Stimulated activated CD8-positive, alpha-beta memory T cell treated with anti-CD3 and anti-CD28 coated beads, Interleukin-4, amount 100 ng/mL, for 1 hour (primary cell): ENCODE measurements at places on chromosomes 6 and 20.

DNA sequence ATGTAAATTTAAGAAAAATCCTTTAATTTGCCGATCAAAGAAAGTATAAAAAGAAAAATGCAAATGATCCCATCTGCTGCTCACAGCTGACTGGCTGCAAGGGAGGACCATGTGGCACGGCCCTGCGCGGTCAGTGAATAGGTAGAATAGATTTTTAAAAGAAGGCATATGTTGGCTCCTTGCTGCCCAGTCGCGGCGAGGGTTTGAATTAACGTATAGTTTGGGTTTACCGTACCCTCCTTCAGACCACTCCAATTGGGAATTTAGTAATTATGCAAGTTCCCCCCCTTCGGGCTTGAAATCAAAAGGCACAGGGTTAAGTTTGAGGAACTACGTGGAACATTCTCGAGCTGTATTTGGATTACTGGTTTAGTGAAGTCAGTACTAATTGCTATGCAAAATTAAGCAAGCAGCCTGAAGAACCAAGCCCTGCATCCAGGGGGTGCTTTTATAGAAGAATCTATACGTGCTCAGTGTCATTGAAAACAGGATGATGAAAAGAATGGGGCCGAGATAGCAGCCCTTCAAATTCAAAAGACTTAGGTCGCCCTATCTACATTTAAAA is 1.1 kb upstream of the BEND3 start:
- DNase-seq = no peak

DNA sequence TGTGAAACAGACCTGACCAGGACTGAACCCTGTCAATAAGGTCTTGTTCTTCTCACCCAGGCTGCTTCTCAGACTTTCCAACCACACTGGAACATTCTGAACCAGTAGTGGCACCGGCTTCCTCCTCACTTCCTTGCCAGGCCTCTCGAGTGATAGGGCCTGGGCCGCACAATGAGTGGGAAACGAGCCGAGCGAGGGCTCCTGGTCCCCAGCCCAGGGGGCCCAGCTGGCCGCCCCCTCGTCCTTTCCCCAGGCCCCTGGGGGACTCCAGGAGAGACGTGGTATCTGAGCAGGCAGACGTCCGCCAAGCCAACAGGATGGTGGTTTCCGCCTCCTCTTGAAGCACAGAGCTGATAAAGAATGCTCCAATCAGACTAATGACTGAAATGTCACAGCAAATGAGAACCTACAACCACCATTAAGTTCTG is 117.9 kb downstream of the GMDS start:
- peak; percentile 22 for DNase-seq

- DNase-seq = no peak
Measured at GRCh38 chr20:38945012-38945411, 17.1 kb upstream of the DHX35 start.

DNA sequence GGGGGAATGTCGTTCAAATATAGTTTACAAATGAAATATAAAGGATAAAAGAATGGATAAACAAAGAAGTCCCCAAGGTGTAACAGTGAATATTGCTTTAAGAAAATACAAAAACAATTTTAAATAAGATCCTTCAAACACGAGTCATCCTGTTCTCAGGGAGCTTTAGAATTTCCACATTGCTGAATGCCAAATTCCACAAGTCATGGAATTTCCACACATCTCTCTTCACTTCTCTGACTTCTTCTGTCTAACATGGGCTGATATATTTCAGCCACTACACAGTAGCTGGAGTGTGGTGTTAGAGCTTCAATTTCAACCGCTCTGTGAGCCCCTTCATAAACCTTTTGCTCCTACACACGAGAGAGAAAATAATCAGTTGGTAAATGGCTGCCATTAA is 28.0 kb downstream of the IL22RA2 start:
- no peak for DNase-seq

GRCh38 chr6:42907336-42907735 is 8.5 kb upstream of the PTCRA start:
- DNase-seq = no peak

DNA sequence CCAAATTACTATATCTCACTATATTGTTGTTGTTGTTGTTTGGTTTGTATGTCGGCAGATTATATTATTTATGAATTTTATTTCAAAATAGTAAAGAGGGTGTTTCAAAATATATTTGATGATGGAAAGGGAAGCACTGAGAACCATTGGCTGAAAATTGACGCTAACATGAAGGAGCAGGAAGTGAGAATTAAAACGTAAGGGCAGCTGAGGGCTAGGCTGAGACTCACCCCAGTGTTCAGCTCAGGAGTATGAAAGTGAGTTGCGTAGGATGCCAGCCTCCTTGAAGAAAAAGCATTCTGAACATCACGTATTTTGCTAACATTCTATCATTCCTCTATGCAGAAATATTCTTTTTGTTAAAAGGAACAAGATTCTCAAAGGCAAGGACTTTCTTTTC is 10.7 kb upstream of the IPCEF1 start:
- DNase-seq = no peak

- no peak for DNase-seq
Measured at GRCh38 chr20:1891263-1892118, 3.7 kb upstream of the SIRPA start.

DNA sequence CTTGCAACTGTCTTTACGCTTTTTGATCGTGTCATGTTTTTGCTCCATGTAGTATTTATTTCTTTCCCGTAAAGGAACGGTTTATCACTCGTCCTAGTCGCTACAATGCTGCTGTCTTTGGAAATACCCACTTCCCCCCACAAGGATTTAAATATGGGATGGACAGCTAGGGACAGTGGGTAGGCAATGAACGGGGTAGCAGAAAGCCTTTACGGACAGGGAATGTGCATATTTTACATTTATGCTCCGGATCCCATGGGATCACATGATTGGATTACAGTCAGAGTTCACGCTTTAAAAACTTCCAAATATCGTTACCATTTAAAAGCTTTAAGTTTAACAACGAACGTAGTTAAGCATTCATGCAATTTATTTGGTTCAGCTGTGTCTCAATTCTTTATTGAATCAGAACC is 1.2 kb downstream of the HIVEP1 start:
- no peak for DNase-seq

DNA sequence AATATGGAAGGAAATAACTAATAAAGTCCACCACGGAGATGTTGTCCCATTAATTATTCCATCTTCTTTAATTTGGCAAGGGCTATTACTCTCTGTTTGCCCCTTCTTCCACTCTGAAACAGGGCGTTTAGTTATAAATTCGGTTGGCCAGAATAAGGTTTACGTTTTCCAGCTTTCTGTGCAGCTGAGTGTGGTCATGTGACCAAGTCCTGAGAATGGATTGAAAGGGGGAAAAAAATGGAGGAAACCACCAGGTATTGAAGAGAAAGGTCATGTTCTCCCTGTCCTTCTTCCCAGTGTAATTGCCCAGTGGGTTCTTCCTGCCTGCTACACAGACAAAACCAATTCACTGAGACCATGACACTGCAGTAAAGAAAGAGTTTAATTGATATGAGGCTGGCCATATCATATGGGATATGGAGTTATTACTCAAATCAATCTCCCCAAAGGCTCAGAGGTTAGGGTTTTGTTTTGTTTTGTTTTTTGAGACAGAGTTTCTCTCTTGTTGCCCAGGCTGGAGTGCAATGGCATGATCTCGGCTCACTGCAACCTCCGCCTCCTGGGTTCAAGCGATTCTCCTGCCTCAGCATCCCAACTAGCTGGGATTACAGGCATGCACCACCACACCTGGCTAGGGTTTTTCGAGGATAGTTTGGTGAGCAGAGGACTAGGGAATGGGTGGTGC is 14.3 kb upstream of the TBC1D22B start:
- DNase-seq = no peak

DNA sequence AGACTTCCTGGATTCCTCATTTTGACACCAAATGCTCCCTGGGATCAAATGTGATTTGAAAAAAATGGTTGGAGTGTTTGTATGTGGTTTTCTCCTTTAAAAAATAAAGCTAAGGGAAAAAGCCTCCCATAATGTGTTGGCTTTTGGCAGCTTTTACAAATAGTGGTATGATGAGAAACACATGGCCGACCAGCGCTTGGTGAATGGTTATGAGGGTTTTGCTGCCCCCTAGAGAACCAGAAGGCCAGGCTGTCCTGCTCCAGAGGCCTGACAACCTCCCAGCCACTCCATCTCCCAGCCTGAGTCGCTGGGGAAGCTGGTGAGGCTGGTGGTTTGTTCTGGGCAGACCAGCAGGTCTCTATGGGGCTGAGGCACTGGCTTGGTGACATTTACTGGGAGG is 69.3 kb downstream of the CLIC5 start:
- DNase-seq = no peak

GRCh38 chr6:46098678-46099077 is 31.1 kb upstream of the ENPP4 start:
- DNase-seq = no peak

DNA sequence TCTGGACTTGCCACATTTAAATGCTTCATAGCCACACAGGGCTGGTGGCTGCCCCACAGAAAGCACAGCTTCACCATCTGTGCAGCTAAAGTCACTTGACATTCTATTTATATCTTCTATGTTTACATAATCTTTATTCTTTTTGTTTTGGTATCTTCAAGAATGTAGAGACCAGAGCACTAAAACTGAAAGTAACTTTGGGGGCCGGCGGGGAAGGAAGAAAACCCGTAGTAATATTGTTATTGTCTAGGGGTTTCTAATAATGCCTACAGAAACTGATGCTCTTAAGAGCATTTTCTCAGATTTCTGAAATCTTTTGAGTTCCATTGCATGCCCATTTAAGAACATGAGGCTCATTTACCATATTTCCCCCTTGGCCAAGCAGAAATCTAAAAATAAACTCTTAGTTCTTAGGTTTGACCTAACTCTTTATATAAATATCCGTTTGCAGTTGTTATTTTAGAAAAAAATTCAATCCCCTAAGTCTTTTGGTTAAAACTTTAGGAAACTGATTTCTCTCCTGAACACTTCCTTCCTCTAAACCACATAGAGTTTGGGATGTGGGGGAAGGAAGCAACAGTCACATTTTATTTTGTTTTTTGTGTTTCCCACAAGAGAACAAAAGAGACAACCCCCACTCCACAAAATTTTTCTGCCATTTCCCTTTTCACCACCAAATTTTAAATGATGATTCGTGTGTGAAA is 207.6 kb downstream of the OGFRL1 start:
- no peak for DNase-seq

DNA sequence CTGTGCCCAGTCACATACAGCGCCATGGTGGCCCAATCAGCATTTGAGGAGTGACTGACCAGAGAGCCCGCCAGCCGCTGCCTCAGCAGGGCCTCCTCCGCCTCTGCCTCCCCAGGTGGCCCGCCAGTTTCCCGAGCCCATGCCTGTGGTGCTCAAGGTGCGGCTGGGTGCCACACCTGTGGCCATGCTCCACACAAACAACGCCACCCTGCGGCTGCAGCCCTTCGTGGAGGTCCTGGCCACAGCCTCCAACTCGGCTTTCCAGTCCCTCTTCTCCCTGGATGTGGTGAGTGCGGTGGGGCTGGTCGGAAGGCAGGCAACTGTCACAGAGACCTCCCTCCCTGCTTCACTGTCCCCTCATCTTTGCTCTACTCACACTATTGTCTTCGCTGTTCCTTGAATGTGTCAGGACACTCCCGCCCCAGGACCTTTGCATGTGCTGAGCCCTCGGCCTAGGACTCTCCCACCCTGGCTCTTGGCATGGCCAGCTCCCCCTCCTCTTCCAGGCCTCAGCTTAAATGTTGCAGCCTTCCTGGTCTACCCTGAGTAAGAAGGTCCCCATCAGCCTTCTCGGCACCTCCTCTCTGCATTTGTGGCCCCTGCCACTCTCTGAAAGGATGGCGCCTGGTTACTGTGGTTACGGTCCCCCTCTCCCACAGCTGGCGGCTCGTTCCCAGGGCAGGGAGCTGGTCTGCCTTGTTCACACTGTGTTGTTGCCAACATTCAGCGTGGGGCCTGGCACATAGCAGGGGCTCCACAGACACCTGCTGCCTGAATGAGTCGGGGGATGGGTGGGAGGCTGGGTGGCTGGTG is 11.8 kb upstream of the BPIFB6 start:
- DNase-seq = no peak

DNA sequence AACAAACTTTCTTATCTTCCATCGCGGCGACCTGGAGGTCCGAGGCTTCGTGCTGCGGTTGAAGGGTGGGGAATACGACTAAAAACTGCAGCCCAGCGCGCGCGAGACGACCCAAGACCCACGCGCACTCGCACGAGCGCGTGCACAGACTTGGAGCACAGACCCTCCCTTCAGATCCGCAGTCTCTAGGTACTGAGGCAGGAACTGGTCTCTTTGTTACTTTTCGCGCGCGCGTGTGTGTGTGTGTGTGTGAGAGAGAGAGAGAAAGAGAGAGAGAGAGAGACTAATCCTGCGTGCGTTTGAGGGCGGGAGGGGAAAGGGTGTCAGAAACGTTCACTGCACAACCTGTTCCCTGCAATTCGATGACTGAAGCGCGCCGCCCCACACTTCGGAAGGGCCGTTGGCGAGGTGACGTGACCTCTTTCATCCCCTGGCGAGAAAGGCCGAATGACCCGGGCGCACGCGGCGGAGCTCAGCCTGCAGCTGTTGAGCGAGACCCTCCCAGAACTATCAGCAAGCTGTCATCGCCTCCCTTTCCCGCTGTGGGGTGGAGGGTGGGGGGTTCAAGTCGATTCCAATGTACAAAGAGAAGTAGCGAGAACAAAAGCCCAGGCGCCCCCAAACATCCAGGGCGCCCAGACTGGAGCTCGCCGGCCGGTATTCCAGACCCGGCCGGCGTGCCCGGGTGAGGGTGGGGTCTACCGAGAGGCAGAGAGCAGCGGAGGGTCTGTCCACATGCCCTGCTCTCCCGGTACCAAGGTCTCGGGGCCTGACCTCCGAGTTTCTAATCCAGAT is 1.5 kb upstream of the TUBB2B start:
- no peak for DNase-seq

DNA sequence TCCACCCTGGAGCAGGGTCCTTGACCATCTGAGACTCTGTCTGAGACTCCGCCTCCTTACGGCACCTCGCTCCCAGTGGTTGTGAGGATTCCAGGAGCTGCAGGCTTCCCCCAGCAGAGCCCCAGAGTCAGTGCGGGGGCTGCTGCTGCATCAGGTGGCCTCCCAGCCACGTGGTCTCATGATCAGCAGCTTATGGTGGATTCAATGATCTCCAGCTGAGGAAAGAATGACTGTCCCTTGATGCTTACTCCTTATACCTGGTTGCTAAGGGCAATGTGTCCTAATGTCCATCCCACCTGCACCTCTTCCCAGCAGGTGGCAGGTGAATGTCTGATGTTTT is 40.0 kb downstream of the SLC22A1 start:
- DNase-seq = no peak

DNA sequence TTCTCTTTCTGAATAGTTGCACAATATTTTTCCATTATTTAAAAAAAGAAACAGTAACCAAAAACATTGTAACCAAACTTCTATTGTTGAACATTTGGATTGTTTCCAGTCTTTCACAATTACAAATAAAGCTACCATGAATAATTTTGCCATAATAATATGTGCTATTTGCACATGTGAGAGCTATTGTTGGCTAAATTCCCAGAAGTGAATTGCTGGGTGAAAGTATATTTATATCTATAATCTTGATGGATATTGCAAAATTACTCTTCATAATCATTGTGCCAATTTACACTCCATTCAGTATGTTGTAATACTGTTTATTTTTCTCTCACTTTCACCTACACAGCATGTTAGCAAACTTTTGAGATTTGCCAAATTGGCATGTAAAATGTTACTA is 36.6 kb upstream of the SLC22A16 start:
- DNase-seq = no peak
